ENCODE measurements at places on chromosomes 6 and 20.

- DNase-seq = no peak
Measured at GRCh38 chr6:26097268-26097875, 10.1 kb downstream of the HFE start.

DNA sequence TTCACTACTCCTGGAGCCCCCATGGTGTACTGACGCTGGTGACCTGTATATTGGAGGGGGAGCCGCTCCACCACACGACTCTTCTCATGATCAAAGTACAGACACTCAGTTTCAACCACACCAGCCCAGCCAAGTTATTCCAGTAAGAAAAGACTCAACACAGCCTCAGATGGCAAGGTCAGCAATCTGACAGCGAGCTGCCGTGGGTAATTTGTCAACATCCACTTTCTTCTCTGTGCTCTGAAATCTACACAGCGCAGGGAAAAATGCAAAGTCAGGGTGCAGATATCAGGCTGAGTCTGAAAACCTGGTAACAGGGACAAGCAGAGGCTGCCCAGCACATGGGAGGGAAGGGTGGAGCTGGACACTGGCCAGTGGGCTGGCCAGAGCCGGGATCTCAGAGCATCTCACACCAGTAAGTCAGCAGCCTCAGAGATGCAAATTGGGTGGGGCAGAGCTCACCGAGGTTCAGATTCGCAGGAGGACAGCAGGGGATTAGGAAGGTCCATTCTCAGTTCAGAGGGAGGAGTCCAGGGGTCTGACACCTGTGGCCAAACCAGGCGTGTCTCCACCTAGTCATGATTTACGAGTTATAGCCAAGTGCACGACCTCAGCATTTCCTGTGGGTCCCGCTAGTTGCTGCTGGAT is 44.5 kb upstream of the RPS6KA2 start:
- DNase-seq = no peak

GRCh38 chr6:140427842-140428241 is 1053.4 kb upstream of the CITED2 start:
- DNase-seq = no peak

DNA sequence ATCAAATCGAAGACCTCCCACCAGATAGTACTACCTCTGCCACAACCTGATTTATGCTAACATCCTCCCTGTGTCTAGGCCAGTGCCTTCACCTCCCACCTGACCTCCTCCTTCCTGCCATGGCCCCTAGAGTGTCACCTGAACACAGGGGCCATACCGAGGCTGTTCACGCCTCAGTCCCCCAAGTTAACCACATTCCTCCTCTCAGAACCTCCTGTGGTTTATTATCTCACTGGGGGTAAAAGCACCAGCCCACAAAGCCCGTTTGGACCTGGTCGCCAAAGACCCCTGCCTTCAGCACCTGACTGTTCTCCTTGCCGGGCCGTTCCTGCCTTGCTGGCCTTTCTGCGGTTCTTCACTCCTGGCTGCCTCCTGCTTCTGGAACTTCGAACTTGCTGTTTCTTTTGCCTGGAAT is 13.7 kb downstream of the MAS1 start:
- DNase-seq = no peak

DNA sequence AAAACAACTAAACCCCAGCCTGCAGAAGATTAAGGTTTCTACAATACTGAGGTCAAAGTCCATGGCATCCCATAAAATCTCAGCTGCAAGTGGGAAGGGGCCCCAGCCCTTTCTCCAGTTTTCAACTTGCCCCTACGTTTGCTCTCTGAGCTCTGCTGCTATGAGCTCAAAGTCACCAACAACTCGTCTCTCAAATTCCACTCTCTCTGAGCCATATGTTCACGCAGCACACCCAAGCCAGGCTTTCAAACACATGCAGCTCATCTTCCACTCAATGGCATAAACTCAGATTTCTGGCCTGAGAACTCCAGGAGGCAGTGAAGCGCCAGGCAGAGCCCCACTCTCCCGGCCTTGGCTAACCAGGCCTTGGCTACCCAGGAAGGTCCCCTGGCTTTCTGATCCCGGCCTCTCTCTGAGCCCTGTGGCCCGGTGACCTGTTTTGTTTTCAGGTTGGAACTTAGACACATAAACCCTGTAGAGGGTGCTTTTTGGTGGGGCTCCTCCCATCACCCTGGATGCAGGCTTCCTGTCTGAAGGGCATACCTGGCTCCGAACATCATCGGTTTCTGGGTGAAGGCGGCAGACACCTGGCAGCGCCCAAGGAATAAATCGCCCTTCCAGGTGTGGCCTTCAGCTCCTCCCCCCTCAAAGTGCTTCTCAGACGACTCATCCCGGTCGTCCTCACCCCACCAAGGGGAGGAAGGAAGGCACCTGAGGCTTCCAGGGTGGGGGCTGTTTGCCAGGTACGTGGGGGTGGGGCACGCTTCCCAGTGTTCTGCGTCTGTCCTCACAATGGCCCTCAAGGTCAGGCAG is 12.4 kb downstream of the SLC22A23 start:
- no peak for DNase-seq

DNA sequence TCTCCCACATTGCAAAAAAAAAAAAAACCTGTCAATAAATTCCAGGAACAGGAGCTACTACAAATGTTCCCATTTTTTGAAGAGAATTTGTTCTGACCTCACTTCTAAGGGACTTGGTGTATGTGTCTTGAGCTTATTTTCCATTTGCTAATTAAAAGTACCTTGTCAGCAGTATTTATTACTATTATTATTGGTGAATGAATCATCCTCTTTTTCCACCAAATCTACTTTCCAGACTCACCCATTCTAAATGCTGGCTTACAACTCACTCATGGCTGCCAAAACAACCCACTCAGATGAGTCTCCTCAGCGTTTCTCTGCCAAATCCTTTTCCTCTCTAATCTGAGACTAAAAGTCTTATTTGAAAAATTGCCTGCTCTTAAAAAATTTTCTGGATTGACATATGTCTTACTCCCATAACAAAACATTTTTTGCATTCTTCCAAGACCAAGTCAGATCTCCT is 33.2 kb upstream of the TASP1 start:
- no peak for DNase-seq

DNA sequence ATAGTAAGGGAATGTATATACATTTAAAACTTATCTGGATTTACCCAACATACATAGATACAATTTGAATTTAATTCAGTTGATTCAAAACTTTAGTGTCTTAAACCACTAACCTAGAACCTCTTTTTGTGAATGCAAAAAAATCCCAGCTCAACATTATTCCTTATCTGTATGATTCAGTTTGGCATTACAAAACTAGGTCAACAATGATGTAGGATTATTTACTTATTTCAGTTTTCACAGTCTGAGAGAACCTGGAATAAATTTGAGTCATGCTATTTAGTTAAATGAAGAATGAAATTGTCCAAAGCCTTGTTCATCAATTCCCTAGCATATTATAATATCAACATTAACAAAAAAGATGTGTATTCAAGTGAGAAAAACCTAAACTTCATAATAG is 7.4 kb upstream of the PLCB1 start:
- DNase-seq = no peak

DNA sequence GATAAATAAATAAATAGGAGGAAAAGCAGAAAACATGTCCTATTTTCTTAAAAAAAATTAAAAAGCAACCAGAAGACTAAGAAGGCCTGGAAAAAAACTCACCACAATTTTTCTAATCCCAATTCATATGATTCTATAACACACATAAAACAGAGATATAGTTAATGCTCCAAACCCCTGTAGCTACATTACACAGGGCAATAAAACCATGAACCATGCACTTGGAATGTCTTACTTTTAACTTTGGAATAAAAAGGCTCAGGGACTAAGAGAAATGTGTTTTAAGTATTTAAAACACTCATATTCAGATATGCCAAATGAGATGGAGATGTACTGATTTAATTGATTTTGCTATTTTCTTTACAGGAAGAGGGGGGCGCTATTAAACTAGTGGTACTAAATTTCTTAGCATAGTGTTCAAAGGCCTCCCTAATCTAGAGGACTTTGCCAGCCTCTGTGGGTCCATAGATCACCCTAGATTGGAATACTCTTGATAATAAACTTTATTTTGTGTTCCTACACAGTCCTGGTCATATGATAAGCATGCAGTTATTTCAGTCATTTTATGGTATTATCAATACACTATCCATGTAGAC is 30.3 kb upstream of the GCM1 start:
- DNase-seq = no peak

DNA sequence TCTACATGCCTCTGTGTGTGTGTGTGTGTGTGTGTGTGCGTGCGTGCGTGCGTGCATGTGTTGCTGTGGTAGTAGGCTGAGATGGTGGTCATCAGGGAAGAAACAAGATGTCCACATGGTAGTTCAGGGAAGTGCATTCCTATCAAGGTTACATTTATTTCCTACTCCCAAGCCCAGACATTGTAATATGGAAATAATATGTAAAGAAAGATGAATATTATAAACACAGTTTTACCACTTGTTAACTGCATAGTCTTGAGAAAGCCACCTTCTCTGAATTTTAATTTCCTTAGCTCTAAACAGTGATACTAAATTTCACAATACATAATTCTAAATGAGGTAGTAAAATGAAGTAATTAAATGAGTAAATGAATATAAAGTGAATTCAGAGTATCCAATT is 14.0 kb downstream of the MEI4 start:
- DNase-seq = no peak

DNA sequence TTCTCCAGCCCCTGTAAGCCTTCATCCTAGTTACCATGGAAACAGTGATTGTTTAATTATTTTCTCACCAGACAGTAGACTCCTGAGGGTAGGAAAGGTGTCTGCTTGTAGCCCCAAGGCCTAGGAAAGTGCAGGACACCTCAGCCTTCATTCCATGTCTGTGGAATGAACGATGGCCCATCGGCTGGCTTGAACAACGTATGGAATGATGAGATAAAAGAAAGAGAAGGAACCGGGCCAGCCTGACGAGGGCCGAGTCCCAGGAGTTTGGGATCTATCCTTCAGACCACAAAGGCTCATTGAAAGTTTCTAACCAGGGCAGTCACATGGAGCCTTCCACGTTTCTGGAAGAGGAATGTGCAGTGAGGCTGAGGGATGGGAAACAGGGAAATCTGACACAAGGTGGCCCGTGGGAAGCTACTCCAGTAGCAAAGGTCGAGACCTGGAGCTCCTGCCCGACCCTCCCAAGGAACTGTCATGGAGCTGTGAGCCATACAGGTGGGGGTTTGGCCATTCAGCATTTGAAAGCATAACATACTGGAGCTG is 46.1 kb downstream of the PRDM1 start:
- no peak for DNase-seq

DNA sequence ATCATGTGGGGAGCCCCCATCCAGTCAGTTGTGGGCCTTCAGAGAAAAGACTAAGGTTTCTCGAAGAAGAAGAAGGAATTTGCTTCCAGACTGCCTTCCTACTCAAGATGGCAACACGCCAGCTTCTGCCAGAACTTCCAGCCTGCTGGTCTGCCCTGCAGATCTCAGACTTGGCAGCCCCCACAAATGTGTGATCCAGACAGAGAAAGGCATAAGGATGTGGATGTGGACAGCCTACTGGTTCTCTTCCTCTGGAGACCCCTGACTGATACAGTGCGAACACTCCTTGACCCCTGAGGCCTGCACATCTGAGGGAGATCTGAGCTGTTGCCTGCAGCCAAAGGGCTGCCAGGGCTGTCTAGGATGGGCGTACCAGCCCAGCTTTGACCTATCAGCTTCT is 8.6 kb downstream of the GABRR1 start:
- no peak for DNase-seq

GRCh38 chr20:49230021-49230420 is 10.8 kb downstream of the DDX27 start:
- DNase-seq = no peak

Measured in activated naive CD4-positive, alpha-beta T cell (primary cell).